Smooth muscle cell of the coronary artery (primary cell): ENCODE measurements at places on chromosomes 5 and 9. TPM values are rescaled to one million over a fixed set of nuclear protein-coding genes. Genes with fewer than 3 reads are reported as not detected.

SOHLH1 gene
- total RNA-seq: not detected in 2 replicates

MEGF10 gene
- total RNA-seq: under 0.01 TPM in 2 replicates

AGGF1 gene
- total RNA-seq: 16.0 and 26.4 TPM in 2 replicates

MYOT gene
- total RNA-seq: not detected in 2 replicates

NAIP gene
- 1.9 TPM in 2 replicates for total RNA-seq

ADRB2 gene
- under 0.01 and 1.1 TPM in 2 replicates for total RNA-seq

MYMK gene
- not detected in 2 replicates for total RNA-seq

SLC1A3 gene
- 0.15 and 33.9 TPM in 2 replicates for total RNA-seq

TPPP gene
- total RNA-seq: under 0.01 and 0.38 TPM in 2 replicates

NDOR1 gene
- total RNA-seq: 1.6 and 3.2 TPM in 2 replicates

NEUROG1 gene
- total RNA-seq: not detected in 2 replicates

TRIM7 gene
- 0.47 and 2.9 TPM in 2 replicates for total RNA-seq

MAP3K1 gene
- 4.3 and 7.8 TPM in 2 replicates for total RNA-seq

HCN1 gene
- total RNA-seq: 0.30 TPM in 1 of 2 replicates, not detected in the other
